ENCODE measurements at places on chromosomes 7 and 10. TPM values are rescaled to one million over a fixed set of nuclear protein-coding genes. Genes with fewer than 3 reads are reported as not detected.

GRCh38 chr7:87875151-87876039, 765 bp downstream of the SLC25A40 start:
- DNase-seq, result no peak

- DNase-seq, result no peak
Observed at GRCh38 chr7:46954181-46954580, 627.7 kb downstream of the TNS3 start.

DNA sequence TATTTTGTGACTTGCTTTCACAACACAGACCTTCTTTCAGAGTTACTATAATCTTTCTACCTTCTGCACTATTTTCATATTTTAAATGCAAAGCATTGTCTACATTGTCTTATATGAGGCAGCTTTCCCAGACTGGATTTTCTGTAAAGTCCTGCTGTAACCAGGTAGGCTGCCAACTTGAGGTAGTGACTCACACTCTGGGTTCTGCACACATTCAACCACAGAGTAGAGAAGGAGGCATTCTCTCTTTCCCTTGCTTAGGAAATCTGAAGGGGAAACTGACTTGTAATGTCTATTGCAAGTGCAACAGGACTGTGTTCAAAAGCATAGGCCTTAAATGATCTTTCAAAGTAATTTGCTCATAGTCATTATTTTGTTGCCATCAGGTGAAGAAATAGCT, 461.4 kb downstream of the GRM8 start:
- no peak for DNase-seq

GRCh38 chr10:113549856-113550255, 3.0 kb upstream of the HABP2 start:
- no peak for DNase-seq

- no peak for DNase-seq
Observed at GRCh38 chr7:23247603-23248335, 1.2 kb downstream of the GPNMB start.

DNA sequence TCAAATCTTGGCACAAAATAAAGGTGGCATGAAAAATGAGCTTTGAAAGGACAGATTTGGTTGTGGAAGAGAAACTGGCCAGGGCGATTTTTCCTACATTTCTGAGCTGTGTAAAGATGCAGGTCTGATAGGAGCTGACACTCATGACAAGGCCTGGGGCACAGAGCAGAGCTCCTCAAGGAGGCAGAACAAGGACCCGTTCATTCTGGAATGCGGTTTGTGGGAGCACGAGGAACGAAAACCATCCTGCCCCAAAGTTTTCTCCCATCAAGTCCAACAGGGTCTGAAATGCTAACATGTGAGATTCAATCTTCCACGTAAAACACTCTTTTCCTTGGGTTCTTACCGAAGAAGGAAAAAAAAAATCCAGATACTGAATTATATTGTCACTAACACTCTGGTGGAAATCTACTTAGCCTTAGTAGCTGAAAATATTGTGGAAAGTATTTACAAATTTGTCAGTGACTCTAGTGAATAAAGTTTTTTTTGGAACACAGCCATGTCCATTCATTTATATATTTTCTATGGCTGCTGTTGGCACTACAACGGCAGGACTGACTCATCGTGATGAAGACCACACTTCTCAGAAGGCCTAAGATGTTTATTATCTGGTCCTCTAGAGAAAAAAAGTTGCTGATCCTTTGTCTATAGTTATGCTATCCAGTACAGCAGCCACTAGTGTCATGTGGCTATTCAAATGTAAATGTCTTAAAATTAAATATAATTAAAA, 215.7 kb downstream of the BAMBI start:
- no peak for DNase-seq

DNA sequence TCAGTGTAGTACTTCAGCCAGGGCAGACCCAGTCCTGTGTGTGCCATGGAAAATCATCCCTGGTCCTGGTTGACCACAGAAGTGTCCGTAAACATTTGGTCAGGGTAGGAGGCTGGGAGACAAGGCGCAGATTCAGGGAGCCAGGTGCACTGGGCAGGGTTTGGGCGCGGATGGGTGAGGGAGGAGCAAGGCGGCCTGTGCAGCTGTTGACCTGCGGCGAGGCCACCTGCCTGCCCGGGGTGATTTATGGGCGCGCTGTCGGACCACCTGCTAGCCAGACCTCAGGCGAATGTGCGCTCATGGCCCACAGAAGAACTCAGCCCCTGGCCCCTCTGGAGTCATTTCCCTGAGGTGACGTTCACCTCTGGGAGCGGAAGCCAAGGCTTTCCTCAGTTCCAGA, 6.6 kb downstream of the SFRP5 start:
- DNase-seq, result no peak

Gene CALHM2
- 98.4 TPM for total RNA-seq

DNA sequence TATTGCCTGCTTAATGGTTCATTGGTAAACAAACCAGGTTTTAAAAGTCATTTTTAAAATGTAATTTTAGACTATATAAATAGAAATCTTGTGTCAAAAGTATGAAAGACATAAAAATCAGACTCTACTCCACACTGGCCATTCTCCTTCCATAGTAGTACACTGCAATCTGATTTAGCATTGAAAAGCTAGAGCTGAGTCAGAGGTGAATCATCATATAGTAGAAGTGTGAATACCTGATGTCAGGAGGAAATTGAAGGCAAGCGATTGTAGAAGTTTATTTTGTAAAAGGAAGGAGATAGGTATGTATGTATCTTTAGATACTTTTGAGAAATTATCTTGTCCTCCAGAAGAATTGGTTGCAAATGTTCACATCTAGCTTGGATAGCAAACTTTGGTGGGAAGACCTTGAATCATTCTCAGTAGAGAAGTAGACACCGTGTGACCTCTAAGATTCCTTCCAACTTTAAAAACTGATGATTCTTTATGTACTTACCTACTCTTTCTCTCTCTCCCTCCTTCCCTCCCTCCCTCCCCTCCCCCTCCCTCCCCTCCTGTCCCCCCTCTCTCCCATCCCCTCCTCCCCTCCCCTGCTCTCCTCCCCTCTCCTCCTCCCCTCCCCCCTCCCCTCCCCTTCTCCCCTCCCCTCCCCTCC, 88.1 kb downstream of the BTAF1 start:
- no peak for DNase-seq

DNA sequence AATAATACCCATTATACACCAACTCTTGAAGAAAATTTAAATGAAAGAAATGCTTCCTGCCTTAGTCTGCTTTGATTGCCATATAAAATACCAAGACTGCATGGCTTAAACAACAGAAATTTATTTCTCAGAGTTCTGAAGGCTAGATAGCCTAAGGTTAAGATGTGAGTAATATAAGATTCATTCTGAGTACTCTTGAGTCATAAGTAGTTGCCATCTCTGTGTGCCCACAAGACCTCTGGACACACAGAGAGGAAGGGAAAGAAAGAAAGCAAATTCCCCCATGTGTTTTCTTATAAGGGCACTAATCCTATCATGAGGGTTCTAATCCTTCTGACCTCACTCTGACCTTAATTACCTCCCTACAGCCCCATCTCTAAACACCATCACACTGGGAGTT, 201.2 kb downstream of the PTN start:
- no peak for DNase-seq

DNA sequence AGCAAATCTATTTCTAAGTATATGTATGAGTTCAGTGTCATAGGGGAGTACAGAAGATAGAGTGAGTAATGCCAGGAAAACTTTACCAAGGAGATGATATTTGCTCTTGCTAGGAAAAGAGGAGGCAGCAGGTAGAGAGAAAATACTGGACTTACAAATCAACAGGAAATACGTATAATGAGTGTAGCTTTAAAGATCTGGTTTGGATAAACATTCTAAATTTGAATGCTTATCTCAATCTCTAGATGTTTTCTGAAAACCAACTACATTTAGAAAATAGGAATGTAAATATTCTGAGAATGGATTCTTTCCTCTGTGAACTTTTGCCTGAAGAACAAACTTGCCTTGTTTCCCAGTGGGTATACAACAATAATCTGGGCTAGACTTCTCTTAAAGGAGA, 46.9 kb upstream of the GNAI1 start:
- no peak for DNase-seq

Gene FOXI2
- 0.78 TPM for total RNA-seq

Gene CCDC172
- not detected for total RNA-seq

GRCh38 chr7:12727455-12728191, 40.2 kb downstream of the ARL4A start:
- no peak for DNase-seq

GRCh38 chr7:153430931-153431330, 621.3 kb upstream of the DPP6 start:
- no peak for DNase-seq

GRCh38 chr7:106153891-106154449, 41.9 kb upstream of the SYPL1 start:
- no peak for DNase-seq

Gene NUTM2E
- total RNA-seq, result not detected

Measured in thoracic aorta (tissue), 2 donors.